Smooth muscle cell of the brain vasculature (primary cell): ENCODE measurements at places on chromosomes 3 and 15.

DNA sequence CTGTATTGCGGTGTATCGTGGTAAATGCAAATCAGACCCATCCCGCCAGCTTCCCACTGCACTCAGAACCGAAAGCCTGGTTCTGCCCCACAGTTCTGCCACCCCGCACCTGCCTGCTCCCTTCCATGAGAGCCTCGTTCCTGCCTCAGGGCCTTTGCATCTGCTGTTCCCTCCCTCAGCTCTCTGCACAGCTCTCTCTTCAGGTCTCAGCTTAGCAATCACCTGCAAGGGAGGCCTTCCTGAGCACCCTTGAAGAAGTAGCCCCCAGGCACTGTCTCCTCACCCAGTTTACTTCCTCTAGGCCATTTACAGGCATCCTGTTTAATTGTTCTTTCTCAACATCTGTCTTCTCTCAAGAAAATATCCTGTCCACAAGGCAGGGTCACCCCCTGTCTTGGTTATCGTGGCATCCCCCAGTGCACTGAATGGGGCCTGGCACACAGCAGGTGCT lies 13.3 kb upstream of the IQSEC1 start:
- no peak for DNase-seq

DNA sequence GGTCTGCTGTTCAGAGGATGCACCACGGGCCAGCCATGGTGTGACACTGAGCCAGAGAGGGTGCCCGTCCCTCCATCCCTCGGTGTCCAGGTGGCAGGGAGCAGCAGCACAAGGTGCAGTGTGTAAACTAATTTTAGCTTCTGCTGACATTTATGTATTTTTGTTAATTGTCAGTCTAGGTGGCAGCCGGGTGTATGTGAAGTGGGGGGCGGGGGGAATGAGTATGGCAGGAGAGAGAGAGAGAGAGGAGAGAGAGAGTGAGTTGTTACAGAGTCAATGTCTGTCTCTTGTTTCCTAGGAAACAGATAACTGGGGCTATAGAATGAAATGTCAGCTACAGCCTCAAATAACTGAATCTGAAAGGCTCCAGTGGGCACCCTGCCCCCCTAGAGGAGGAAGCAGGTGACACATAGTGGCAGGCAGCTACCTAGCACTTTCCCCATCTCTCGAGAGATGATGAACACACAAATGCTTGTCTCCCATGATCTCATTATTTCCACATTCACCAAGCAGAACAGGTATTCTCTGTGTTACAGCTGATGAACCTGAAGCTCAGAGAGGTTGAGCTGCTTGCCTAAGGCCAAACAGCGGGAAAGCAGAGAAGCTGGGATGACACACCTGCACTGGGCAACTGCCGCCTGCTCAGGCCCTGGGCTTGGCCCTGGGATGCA lies 24.7 kb downstream of the RASGRF1 start:
- no peak for DNase-seq

- peak; percentile 41 for DNase-seq
These were observed 27.2 kb upstream of the VPS33B start for GRCh38 chr15:91049378-91050127.

DNA sequence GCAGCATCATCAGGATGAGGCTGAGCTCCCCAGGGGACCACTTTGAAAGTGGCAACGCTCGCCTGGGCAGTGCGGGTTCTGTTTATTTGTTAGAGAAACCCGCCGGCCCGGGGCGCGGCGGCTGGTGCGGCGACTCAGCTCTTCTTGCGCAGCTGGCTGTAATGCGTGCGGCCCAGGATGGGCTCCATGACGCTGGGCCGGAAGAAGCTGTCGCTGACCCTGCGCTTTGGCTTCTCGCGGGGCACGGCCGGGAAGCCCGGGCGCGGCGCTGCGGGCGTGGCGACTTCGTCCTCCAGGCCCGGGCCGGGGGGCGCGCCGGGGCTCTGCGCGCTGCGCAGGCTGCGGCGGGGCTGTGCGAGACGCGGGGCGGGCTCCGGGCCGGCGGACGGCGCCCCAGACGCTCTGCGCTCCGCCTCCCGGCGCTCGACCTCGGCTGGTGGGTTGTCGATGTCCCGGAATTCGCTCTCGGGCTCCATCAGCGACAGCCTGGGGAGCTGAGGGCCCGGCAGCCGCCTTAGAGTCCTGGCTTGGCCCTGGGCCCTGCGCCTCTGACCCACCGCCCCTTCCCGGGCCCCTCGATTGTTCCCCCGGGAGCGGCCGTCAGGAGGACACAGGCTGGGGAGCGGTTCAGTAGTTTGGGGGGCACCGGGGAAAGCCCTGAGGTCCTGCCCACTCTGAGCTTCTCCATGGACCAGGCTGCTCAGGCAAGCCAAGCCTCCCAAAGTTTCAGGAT lies 10.3 kb upstream of the KIF7 start:
- no peak for DNase-seq

DNA sequence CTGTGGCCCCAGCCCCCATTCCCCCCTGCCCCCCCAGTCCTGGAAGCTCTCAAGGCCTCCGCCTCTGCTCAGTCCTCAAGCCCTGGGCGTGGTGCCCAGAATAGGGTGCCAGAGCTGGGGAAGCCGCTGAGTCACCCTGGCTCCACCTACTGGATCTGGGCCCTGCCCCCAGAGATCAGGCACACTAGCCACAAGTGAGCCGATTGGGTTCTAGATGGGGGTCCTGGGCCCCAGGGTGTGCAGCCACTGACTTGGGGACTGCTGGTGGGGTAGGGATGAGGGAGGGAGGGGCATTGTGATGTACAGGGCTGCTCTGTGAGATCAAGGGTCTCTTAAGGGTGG lies 5.7 kb downstream of the EIF4G1 start:
- DNase-seq, result no peak

GRCh38 chr3:27125821-27126501 lies 243.2 kb downstream of the NEK10 start:
- no peak for DNase-seq

GRCh38 chr15:28115871-28116270 lies 16.8 kb upstream of the OCA2 start:
- DNase-seq, result no peak

GRCh38 chr15:58217460-58217859 lies 79.3 kb downstream of the AQP9 start:
- no peak for DNase-seq

DNA sequence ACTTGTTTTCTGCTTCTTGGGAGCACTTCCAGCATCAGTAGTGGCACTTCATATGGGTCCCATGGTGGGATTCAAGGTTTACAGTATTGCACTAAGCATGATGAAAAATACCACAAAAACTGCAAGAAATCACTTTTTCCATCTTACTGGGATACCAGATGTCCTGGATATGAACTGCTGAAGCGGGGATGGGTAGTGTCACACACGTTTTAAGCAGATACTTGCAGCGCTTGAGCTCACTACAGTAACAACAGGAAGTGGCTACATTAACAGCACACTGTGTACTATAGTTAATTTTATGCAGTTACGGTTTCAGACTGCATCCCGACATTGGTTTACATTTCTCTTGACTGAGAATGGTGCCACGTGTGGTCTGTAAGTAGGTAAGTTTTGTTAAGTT lies 3.5 kb upstream of the ISG20 start:
- DNase-seq, result no peak

GRCh38 chr15:31266712-31267111 lies 59.9 kb upstream of the KLF13 start:
- DNase-seq, result no peak

DNA sequence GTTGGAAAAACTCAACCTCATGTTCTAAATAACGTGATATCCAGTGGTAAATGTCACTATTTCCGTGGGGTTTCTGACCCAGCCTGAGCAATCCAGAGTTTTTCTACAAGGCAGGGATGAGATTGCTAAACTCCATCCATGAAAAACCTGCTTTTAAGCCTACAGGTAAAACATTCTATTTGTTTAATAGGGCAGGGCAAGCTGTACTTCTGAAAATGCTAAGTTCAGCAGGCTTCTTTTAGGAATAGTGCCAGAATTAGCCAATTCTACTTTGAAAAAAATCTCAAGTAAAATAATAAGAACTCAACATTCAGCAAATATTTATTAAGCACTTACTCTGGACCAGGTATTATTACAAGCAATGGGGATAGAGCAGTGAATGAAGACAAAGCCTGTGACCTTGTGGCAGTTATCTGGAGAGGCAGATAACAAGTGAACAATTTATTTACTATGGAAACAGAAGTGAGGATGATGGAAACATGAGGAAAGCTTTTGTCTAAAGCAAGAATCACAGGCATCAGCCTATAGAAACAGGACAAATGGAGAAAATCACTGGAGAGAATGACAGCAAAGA lies 13.3 kb downstream of the RPSA start:
- DNase-seq, result no peak

DNA sequence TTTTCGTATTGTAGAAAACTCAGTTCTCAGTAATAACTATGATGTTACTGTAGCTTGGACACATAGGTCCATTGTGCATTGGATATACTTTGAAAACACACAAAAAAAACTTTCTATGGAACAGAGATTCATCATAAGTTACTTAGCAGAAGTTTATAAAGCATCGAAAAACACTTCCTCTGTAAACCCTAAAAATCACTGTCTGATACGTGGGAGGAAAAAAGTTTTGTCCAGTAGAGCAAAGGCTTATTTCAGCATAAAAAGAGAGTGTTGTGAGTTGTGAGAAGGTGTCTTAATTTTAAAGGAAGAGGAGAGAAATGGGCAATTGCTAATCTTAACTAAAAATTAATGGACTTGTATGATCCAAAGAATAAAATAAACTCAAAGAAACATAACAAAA lies 64.8 kb downstream of the OSTN start:
- DNase-seq, result no peak

- DNase-seq, result peak; percentile 88
These were observed 20.6 kb upstream of the KCTD6 start for GRCh38 chr3:58471025-58471887.

GRCh38 chr15:71352765-71353164 lies 237.5 kb downstream of the THSD4 start:
- DNase-seq, result no peak

DNA sequence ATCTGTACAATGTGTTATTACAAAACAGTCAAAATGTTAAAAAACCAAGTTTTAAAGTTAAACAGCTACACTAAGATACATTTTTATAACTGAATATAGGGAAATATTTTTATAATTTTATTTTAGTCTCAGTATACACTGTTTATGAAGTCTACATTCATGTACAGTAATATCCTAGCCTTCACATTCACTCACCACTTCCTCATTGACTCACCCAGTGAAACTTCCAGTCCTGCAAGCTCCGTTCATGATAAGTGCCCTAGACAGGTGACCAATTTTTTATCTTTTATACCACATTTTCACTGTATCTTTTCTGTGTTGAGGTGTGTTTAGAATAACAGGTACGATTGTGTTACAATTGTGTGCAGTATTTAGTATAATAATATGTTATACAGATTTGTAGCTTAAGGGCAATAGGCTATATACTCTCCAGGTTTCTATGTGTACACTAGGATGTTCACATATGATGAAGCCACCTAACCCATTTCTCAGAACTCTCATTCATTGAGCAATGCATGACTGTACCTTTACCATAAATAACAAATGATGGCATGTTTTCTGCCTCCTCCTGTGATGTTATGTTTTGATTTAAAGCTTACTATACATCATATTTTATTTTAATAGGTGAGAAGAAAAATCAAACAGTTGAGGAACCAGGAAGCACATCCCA lies 388.4 kb upstream of the NDN start:
- no peak for DNase-seq

DNA sequence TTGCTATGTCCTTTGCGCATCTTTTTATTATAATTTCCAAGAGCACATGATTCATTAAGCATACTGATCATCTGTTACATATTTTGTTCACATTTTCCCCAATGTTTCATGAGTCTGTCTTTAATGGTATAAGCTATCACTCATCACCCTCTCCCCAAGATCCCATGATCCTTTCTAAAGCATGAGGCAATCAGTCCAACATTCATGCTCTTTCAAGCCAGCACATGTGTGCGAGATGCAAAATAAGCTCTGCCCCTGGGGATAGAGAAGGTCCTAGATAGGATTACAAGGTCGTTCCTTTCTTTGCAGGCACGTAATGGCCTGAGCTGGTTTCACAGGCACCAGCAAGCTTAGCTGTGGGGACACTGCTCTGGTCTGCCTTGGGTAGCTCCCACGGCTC lies 32.2 kb upstream of the B3GNT5 start:
- no peak for DNase-seq

- peak; percentile 10 for DNase-seq
These were observed 1.3 kb downstream of the ALPK3 start for GRCh38 chr15:84818261-84819131.

DNA sequence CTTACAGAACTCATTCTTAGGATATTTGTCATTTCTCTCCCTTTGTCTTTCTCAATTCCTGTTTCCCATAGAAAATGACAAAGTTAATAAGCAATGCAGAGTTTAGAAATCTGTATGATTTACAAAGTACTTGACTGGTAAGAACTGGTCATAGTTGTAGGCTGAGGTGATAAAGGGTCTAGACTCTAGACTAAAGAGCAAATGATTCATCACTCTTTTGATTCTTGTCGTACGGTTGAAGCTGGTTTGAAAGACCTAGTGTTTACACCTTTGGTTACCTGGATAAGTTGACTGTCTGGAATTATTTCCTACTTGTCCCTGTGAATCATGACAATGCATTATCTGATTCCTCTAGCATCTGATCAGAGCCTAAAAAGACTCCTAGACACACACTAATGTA lies 58.9 kb upstream of the TP63 start:
- DNase-seq, result no peak

DNA sequence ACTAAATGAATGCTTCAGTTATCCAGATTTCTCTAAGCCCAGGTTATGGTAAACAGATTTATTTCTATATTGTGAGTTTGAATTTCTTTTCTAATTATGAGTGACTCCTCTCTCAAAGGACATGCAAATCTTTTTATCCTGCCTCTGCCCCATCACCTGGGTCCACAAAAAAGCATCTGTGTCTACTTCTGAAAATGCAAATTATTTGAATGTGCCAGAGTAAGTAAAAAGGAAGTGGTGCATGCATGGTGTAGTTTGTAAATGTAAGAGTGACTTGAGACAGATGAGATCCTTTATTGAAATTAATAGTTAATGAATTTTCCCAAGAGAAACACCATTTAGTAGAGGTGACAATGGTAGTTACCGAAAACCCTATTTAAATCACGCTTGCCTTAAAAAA lies 26.9 kb downstream of the MCTP2 start:
- DNase-seq, result no peak

- no peak for DNase-seq
These were observed 59.1 kb upstream of the COL8A1 start for GRCh38 chr3:99579246-99579645.

- no peak for DNase-seq
These were observed 330.5 kb upstream of the KCNMB2 start for GRCh38 chr3:178205740-178206139.

- DNase-seq, result no peak
These were observed 11.7 kb upstream of the MUSTN1 start for GRCh38 chr3:52846432-52846965.
